Kidney glomerular epithelial cell (primary cell): ENCODE measurements at places on chromosomes 13 and 19.

GRCh38 chr19:4556597-4557127, 2.8 kb downstream of the SEMA6B start:
- no peak for DNase-seq

GRCh38 chr13:75782985-75783384, 146.9 kb downstream of the LMO7 start:
- no peak for DNase-seq

DNA sequence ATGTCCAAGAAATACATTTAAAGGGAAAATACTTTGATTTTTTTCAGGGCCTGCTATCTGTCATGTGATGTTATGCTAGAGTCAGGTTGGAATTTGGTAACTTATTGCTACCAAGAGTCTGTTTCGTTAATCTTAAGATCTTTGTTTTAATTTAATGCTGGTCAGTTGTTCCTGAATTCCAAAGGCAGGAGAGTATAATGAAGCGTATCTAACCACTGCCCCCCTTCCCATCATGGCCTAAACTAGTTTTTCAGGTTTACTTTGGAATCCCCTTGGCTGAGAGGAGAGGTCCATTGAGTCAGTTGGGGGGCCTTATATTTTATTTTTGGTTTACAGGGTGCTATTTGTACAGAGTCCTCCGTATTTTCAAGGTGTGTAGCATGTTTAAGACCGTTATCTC, 116.3 kb upstream of the SLC7A1 start:
- no peak for DNase-seq

DNA sequence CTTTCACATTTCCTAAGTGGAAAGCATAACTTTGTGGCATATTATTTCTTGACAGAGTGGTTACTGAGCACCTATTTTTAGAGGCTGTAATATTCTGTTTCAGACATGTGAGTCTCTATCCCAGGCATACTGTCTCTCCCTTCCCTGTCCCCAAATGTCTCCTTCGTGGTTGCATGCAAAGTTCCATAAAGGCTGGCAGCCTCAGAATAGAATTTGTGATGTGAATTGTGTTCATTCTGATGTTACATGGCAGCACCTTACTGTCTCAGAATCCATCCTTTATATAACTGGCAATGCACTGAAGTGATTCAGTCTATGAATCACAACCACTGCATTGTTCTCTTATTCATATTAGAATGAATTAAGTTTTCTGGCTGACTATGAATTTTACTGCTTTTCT, 89.0 kb upstream of the SLC7A1 start:
- DNase-seq = no peak

- peak; percentile 69 for DNase-seq
These were observed 38.7 kb upstream of the C1QTNF9 start for GRCh38 chr13:24270639-24271141.

DNA sequence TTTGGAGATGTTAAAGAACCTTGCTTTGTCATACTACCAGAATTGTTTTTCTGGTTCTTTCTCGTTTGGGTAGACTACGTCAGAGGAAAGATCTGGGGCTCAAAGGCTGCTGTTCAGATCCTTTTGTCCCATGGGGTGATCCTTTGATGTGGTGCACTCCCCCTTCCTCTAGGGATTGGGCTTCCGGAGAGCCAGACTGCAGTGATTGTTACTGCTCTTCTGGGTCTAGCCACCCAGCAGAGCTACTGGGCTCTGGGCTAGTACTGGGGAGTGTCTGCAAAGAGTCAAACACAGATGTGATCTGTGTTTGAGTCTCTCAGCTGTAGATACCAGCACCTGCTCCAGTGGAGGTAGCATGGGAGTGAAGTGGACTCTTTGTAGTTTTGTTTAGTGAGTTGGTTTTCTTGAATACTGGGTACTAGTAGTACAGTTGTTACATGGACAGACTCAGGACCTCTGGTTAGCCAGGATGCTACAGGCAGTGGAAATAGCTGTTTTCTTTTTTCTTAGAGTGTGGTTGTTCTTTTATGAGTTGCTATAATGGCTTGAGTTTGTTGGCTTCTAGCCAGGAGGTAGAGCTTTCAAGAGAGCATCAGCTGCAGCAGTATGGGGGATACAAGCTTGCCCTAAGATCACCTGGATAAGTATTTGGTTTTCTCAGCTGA, 34.4 kb downstream of the DNAJC15 start:
- DNase-seq = peak; percentile 58

- DNase-seq = no peak
These were observed 9.7 kb downstream of the BRME1 start for GRCh38 chr19:13896227-13896626.

DNA sequence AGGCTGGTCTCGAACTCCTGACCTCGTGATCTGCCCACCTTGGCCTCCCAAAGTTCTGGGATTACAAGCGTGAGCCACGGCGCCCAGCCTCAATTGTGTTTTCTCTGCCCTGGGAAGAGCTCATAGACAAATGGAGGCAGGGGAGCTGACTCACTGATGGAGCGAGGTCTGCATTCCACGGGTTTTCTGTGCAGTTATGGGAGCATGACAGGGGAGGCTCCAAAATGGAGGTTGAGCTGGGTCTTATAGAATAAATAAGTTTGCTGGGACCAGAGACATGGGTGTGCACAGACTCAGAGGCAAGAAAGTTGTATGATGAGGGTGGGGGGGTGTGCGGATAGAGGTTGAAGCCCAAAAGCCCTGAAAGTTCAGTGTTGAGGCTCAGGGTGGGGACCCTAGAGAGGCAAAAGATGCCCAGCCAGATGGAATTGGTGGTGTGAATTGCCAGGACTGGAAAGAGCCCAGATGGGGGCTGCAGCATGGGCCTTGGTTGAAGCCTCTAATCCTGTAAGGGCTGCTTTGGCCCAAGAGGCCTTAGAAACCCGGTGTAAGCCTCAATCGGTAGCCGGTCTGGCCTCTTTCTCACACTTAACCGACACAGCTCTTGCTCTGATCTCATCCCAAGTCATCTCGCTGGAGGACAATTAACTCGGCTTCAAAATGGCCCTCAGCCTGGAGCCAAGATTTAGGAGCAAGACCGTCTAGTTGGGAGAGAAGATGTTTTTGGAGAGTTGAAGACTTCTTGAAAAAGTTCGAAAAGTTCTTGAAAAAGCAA, 1.9 kb downstream of the TPM4 start:
- peak; percentile 36 for DNase-seq

GRCh38 chr19:21396121-21396520, 812 bp upstream of the ZNF493 start:
- DNase-seq = no peak

GRCh38 chr13:40676007-40676406, 9.6 kb upstream of the FOXO1 start:
- DNase-seq = no peak
